ENCODE measurements at places on chromosomes 12 and 14.

DNA sequence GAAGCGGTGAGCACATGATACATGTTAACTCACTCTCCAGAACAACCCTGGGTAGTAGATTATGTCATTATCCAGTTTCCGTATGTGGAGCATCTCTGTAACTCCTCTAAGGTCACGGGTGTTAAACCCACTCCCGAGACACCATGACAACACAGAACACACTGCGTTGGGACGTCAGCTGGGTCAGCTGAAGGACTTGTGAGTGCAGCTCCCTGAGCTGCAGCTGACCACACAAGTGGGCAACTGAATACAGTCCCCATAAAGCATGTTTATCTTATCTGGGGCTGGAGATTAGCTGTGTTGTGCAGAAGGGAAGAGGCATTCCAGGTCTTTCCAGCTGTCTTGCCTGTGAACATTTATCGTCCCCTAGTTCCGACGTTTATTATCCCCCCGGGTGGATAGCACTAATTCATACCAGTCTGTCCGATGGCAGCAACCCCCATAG is 211.5 kb downstream of the CHST11 start:
- no peak for DNase-seq

DNA sequence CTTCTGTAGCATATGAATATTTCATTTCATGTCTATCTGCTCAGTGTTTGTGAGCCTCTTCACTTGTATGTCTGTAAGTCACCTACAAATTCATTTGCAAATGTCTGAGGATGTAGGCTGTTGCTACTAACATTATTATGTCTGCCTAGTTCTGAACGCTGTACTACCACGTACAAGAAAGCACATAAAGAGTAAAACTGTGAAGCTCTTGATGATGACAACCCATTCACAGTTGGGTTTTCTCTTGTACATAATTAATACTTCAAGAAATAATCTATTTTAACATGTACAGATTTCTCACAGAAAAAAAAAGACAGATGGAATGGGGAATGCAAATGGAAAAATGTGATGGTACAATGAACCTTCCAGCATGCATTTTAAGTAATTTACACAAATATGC is 64.3 kb upstream of the CPNE8 start:
- no peak for DNase-seq

- no peak for DNase-seq
Observed at GRCh38 chr14:52021957-52022600, 32.7 kb downstream of the RTRAF start.

DNA sequence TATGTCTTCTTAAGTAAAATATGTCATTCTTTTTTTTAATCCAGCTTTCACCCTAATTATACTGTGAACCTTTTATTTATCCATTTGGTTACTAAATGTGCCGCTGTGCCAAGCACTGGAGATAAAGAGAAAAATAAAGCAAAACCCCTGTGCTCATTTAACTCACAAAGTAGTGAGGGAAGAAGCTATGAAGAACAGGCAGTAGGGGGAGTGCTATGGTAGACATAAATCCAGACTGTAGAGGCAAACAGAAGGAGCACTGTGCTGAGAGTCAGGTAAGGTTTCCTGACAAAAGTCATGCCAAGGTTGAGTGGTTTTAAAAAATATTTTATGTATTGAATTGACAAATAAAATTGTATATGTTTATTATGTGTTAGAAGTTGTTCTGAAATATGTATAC is 188.5 kb upstream of the SYT10 start:
- DNase-seq: no peak

GRCh38 chr12:108518716-108519496 is 3.8 kb downstream of the FICD start:
- DNase-seq: no peak

- DNase-seq: peak; percentile 81
Observed at GRCh38 chr12:76879710-76880518, 1.1 kb upstream of the CSRP2 start.

DNA sequence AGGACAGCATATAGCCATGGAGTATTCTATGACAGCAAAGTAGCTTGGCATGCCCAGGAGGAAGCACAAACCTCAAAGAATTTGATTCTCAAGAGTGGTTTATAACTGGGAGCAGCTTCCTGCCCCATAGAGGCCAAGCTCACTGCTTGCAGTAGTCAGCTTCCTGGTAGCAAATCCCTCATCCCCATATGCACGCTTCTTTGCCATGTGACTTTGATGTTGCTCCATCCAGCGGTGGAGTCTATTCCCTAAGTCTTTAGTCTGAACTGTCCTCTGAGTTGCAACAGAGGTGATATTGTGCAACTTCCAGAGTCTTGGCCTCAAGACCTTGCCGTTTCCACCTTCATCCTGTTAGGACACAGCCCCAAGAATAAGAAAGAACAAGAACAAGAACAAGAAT is 996.8 kb upstream of the TMEM132C start:
- no peak for DNase-seq

GRCh38 chr12:56151672-56152131 is 685 bp upstream of the MYL6B start:
- DNase-seq: no peak

GRCh38 chr14:52352061-52352491 is 38.0 kb downstream of the PTGER2 start:
- DNase-seq: no peak

DNA sequence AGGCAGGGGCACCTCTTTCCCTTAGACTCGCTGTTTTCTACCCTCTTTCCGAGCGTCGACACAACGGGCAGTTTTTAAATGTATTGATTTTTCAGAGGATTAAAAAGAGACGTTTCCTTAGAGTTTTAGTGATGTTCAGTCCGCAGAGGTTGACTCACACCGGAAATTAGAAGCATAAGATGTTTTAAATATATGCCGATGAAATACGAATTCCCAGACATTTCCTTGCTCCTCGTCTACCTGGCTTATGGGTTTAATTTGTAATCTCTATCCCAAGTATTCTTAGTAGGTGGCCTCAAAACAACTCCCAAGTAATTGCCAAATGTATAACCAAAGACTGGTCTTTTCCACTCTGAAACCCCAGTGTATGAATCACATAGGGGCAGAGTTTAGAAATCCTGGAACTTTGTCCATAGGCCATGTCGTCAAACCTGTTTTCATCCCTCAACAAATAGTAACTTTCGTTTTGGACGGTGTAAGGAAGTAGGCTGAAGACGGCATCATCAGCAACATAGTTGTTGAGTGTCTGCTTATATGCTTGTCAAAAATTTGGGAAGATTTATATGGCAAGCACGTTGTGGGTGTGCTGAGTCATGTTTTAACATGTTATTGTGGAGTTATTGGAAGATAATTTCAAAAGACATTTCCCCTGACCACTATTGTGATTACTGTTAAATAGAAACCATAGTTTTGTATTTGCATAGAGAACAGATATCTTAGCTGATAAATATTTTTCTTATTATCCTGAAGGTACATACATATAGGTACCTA is 824 bp downstream of the TBK1 start:
- no peak for DNase-seq

DNA sequence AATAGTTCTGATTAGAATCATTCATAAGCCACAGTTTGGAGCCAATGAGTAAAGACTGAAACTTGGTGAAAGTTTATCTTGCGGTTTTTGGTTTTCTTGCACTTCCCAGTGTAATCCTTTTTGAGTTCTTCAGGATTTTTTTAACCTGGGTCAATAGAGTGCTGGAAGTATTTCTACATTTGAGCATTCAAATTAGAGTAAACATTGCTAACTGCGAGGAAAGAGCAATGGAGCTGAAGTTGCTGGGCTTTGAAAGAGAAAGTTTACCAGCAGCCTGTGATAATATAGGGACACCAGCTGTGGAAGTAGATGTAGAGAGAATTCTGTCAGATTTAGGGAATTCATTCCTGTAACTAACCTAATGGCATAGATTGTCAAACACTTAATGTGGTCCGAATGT is 30.3 kb downstream of the ANO6 start:
- no peak for DNase-seq

- no peak for DNase-seq
Observed at GRCh38 chr14:62800577-62800976, 244.7 kb downstream of the KCNH5 start.

GRCh38 chr12:1922985-1923384 is 4.5 kb upstream of the CACNA2D4 start:
- DNase-seq: no peak

DNA sequence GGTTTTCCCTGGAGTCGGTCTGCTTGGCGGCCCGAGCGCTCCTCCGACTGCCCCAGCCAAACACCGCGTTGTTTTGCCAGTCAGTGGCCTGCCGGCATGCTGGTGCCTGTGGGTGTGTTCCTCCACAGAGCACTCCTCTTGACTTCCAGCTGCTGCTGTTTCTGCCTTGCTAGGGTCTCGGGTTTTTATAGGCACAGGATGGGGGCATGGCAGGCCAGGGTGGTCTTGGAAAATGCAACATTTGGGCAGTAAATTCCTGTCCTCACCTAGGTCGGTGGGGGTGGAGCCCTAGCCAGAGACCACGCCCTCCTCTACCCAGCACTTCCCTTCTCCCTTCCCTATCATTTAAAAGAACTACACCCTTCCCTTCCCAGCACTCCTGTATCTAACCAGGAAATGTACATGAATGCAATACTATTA is 34.7 kb upstream of the VASH1 start:
- DNase-seq: no peak

- no peak for DNase-seq
Observed at GRCh38 chr12:58069268-58069963, 128.0 kb downstream of the ATP23 start.

GRCh38 chr12:45568808-45569207 is 160.7 kb upstream of the ARID2 start:
- no peak for DNase-seq

GRCh38 chr14:61754627-61755381 is 7.4 kb upstream of the SNAPC1 start:
- no peak for DNase-seq

DNA sequence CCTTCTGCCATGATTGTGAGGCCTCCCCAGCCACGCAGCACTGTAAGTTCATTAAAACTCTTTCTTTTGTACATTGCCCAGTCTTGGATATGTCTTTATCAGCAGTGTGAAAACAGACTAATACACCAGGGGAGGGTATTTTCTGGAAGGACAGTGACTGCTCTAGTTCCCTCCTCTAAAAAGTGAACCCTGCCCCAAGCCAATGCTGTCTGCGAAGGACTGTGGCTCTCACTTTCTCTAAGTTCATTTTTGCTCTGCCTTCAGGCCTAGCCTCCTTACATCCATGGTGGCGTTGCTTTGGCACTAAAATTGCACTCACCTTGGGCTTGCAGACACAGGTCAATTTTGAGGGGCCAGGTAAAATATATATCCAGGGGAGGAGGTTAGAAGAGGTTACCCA is 323.0 kb downstream of the VRK1 start:
- DNase-seq: no peak

GRCh38 chr12:80472911-80473500 is 29.0 kb downstream of the PTPRQ start:
- DNase-seq: no peak

GRCh38 chr12:58728397-58728796 is 191.9 kb downstream of the LRIG3 start:
- DNase-seq: no peak

- no peak for DNase-seq
Observed at GRCh38 chr12:4009979-4010704, 136.9 kb upstream of the PARP11 start.

- no peak for DNase-seq
Observed at GRCh38 chr14:63276492-63277342, 42.0 kb downstream of the GPHB5 start.

- no peak for DNase-seq
Observed at GRCh38 chr14:64758691-64759554, 54.7 kb downstream of the PLEKHG3 start.

GRCh38 chr12:108833757-108834472 is 23.5 kb downstream of the SSH1 start:
- no peak for DNase-seq

DNA sequence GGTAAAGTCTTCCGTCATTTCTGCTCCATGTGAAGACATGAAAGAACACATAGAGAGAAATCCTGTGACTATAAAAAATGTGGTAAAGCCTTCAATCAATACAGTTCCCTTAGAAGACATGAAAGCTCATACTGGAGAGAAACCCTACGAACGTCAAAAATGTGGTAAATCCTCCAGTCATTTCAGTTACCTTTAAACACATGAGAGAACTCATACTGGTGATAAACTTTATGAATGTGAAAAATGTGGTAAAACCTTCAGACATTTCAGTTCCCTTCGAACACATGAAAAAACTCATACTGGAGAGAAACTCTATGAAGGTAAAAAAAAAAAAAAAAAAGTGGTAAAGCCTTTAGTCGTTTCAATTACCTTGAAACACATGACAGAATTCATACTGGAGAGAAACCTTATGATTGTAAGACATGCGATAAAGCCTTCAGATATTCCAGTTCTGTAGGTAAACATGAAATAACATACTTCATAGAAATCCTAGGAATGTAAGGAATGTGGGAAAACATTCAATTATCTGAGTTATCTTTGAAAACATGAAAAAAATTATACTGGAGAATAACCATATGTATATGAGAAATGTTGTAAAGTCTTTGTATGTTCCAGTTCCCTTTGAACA is 60.4 kb downstream of the MAP4K5 start:
- no peak for DNase-seq

DNA sequence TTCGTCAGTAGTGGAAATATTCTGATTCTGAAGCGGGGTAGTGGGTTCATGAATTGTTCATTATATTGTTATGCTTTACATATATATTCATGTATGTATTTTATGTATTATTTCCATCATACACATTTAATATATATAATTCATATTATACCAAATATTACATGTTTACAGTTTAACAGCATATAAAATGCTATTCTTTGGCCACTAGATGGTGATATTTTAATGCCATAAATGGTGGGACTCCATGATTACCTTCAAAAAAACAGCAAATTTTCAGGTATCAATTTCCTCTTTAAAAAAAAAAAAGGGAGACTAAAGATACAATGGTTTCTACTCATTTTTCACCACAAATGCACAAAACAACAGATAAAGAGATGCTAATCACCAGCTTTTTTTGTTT is 41.0 kb downstream of the BDKRB1 start:
- DNase-seq: no peak

GRCh38 chr14:76947838-76948184 is 80.7 kb downstream of the IRF2BPL start:
- no peak for DNase-seq

DNA sequence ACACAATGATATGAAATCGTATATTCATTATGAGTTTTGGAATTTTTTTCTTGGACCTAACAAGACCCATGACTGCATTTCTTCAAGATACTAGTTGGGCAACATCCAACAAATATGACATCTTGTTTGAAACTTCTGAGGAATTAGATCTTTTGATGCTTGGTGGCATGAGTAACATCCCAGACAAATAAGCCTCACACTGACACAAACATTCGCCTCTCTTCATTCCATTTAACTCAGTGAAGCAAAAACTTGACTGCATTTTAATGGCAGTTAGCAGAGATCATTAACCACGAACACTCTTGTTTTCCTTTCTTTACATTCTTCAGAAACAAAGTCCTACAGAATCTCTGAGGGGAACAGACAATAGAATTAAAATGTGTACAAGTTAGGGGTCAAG is 758.3 kb downstream of the C12orf50 start:
- DNase-seq: no peak

DNA sequence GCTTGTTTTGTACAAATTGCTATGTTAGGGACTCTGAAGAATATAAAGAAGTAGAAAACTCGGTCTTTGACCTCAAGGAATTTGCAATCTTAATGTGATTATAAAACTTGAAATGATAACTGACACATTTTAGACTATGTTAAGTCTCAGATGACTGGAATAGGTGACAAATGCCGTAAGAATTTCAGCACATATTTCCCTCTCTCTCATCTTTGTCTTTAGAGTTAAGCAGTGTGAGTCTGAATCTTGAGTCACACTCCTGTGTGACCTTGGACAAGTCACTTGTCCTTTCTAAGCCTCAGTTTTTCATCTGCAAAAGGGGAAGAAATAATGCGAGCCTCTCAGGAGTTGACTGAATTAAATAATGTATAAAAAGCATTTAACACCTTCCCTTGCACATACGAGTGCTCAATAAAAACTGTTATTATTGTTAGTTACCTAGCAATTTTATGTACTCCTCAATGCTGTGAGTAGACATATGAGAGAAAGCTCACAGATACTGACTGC is 103.7 kb downstream of the DYRK2 start:
- no peak for DNase-seq

Measured in coronary artery (tissue), 2 donors.